Activated naive CD8-positive, alpha-beta T cell treated with anti-CD3 and anti-CD28 coated beads for 36 hours (primary cell): ENCODE measurements at places on chromosomes 16 and 17.

DNA sequence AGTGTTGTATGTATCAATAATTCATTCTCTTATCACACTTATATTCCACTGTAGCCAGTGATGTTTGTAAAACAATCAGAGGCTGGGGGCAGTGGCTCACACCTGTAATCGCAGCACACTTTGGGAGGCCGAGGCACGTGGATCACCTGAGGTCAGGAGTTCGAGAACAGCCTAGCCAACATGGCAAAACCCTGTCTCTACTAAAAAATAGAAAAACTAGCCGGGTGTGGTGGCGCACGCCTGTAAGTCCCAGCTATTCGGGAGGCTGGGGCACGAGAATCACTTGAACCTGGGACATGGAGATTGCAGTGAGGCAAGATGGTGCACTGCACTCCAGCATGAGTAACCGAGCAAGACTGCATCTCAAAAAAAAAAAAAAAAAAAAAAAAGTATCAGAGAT, 217.0 kb downstream of the CPPED1 start:
- peaks cover 3% of the 10 kb centered on the region for H3K36me3 ChIP-seq
- H3K27ac ChIP-seq: no peak overlapping the region
- no peak for DNase-seq

GRCh38 chr16:10597187-10597601, 16.8 kb upstream of the EMP2 start:
- no peak overlapping the region for H3K4me3 ChIP-seq
- peaks cover 11% of the 10 kb centered on the region for H3K27me3 ChIP-seq
- H3K27ac ChIP-seq: no peak overlapping the region
- H3K36me3 ChIP-seq: no peaks in the 10 kb centered on the region
- no peaks in the 10 kb centered on the region for H3K4me1 ChIP-seq

DNA sequence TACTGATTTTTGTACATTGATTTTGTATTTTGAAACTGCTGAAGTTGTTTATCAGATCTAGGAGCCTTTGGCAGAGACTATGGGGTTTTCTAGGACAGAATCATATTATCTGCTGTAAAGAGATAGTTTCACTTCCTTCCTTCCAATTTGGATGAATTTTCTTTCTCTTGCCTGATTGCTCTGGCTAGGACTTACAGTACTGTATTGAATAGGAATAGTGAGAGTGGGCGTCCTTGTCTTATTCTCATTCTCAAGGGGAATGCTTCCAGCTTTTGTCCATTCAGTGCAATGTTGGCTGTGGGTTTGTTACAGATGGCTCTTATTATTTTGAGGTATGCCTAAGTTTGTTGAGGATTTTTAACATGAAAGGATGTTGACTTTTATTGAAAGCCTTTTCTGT, 290.1 kb downstream of the MAP2K4 start:
- no peaks in the 10 kb centered on the region for H3K4me1 ChIP-seq
- DNase-seq: no peak
- H3K27ac ChIP-seq: no peak overlapping the region
- peaks cover 3% of the 10 kb centered on the region for H3K27me3 ChIP-seq

DNA sequence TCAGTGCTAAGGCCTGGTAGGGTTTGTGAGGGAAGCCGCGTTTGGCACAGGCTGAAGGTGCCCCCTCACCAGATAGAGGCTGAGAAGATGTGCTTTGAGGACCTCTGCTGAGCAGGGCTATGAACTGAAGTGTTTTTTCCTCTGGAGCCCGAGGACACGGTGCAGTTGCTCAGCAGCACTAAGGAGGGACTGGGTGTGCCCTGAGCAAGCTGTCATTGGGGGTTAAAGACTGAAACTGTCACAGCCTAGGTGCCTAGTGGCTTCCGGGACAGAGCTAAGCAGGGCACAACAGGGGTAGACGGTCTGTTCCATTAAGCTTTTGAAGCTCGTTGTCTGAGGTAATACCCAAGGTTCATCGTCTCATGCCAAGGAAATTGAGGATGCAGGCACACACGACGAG, 24.8 kb upstream of the ASGR2 start:
- peaks cover 26% of the 10 kb centered on the region for H3K27me3 ChIP-seq
- H3K4me3 ChIP-seq: no peak overlapping the region
- H3K36me3 ChIP-seq: no peaks in the 10 kb centered on the region
- DNase-seq: no peak
